ENCODE measurements at places on chromosomes 5 and 9. TPM values are rescaled to one million over a fixed set of nuclear protein-coding genes. Genes with fewer than 3 reads are reported as not detected.

Gene SUSD3
- total RNA-seq = 1.3 TPM

Gene TRIM36
- total RNA-seq = 5.0 TPM

Gene DMRT3
- 0.34 TPM for total RNA-seq

Gene PRR16
- 1.0 TPM for total RNA-seq

Gene RGS7BP
- not detected for total RNA-seq

Gene CDKN2B
- 28.3 TPM for total RNA-seq

Gene PPP3R2
- total RNA-seq = not detected

Gene TLX3
- total RNA-seq = 0.58 TPM

Gene NOXA1
- 0.84 TPM for total RNA-seq
